ENCODE measurements at places on chromosomes 7 and 10. TPM values are rescaled to one million over a fixed set of nuclear protein-coding genes. Genes with fewer than 3 reads are reported as not detected.

DNA sequence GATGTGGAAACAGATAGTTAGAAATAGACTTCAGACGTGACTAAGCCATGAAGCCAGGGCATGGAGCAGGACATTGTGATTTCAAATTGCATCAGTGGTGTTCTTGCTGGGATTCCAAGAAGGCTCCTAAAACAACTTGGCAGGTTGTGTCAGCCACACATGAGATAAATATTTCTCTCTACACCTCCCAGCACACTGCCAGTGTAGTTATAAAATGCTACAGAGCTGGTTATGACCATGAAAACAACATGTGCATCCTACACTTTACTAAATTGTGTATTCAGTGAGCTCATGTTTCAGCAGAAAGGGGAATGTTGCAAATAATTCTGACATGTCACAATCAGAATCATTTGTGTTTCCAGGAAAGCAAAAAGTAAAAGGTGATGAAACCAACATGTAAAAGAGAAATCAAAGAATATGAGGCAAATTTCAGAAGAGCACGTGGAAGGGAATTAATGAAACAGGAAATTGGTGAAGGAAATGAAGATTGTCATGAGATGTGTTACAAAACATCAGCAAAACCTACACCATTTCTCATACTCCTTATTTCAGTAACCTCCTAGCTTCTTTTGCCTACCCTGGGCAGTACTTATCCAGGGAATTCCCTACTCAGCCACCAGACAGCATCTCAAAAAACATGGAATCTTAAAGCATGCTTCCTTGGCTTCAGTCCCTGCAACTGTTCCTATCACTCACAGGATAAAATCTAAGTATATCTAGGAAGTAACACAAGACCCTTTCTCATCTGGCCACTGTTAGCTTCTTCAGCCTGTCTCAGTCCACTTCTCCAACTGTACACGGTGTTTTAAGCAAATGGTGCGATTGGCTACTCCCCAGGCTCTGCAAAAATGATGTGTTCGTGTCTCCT, 5.8 kb upstream of the CYP3A7 start:
- no peaks in the 10 kb centered on the region for H3K27me3 ChIP-seq
- peaks cover 9% of the 10 kb centered on the region for H3K4me1 ChIP-seq
- H3K36me3 ChIP-seq: no peaks in the 10 kb centered on the region
- no peak overlapping the region for H3K27ac ChIP-seq

- H3K27me3 ChIP-seq: peaks cover 10% of the 10 kb centered on the region
- peak within 1 kb of the TSS; percentile 48 for H3K4me3 ChIP-seq
- H3K4me1 ChIP-seq: no peaks in the 10 kb centered on the region
- peak; percentile 92 for DNase-seq
- no peaks in the 10 kb centered on the region for H3K36me3 ChIP-seq
- H3K27ac ChIP-seq: no peak within 1 kb of the TSS
These were observed at the start of gene PRLHR for GRCh38 chr10:118595598-118596425. Gene PRLHR, minus strand, starts transcription at chr10:118595648. Its CDS starts 404 bp downstream, at chr10:118595244.

GRCh38 chr10:44064987-44065787, 319.7 kb downstream of the CXCL12 start:
- no peaks in the 10 kb centered on the region for H3K27me3 ChIP-seq
- no peaks in the 10 kb centered on the region for H3K4me1 ChIP-seq
- H3K27ac ChIP-seq: no peak overlapping the region

GRCh38 chr7:149776289-149776688, 2.9 kb upstream of the ZNF467 start:
- H3K36me3 ChIP-seq: no peaks in the 10 kb centered on the region
- peak overlapping the region; percentile 66 for H3K27ac ChIP-seq
- peak; percentile 86 for DNase-seq
- no peak overlapping the region for H3K4me3 ChIP-seq

DNA sequence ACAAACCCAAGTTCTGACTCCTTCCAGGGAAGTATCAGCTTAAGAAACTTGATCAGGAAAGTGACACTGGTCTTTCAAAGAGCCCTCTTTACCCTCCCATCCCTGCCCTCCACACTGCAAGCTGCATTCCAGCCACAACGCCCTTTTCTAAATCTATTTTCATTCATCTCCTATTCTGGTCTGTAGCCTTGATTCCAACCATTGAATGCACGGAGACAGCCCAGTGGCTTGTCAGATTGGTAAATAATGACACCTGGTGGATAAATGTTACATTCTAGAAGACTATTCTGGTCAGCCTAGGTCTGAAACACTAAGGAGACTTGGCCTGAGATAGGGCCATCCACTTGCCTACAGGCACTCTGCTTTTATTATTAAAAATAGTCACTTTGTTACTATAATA, 20.9 kb downstream of the MORN4 start:
- H3K27me3 ChIP-seq: no peaks in the 10 kb centered on the region
- H3K4me1 ChIP-seq: no peaks in the 10 kb centered on the region
- DNase-seq: peak; percentile 45
- no peaks in the 10 kb centered on the region for H3K36me3 ChIP-seq
- no peak overlapping the region for H3K4me3 ChIP-seq
- no peak overlapping the region for H3K27ac ChIP-seq

DNA sequence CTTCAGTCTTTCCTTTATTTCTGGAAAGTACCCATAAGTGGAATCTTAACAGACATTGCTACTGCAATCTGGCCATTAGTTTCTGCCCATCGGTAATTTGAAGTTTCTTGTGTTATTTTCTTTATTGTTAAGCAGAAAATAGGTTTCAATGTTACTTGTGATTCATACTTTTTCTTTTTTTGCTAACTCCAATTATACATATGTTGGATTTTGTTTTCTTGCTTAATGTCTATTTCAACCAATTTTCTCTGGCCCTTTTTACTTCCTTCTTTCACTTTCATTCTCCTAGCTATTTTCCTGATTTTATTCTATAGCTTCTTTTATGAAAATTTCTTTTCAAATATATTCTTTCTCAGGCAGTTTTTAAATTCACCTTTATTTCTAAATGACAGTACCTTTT, 457.4 kb downstream of the TCERG1L start:
- H3K4me1 ChIP-seq: no peaks in the 10 kb centered on the region
- no peak overlapping the region for H3K27ac ChIP-seq
- no peak for DNase-seq
- no peak overlapping the region for H3K4me3 ChIP-seq
- no peaks in the 10 kb centered on the region for H3K27me3 ChIP-seq

The GBX1 gene
- polyA plus RNA-seq: not detected

The CPVL gene
- 0.16 TPM for polyA plus RNA-seq

The ANKRD30A gene
- polyA plus RNA-seq: not detected

All from SK-N-SH (cell line).